ENCODE measurements at places on chromosomes 5 and 9.

DNA sequence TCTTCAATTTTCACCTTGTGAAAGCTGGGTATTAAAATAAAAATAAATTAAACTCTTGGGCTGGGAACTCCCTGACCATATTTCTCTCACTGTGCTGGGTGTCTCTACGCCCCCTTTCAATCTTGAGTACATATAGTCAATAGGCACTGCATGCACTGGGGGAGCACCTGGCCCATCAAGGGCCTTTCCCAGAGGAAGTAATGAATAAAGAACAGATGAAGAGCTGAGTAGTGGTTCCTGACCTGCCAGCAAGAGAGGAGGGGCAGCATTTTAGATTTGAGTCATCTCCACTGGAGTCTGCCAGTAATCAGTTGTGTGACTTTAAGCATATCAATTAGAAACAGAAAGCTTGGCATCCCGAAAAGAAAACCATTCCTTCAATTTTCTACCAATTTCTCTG, 6.2 kb downstream of the MAPKAP1 start:
- no peak for DNase-seq

- no peak for DNase-seq
Measured at GRCh38 chr5:168007286-168007685, 284.2 kb upstream of the WWC1 start.

GRCh38 chr9:89747596-89747995, 142.8 kb downstream of the GADD45G start:
- no peak for DNase-seq

DNA sequence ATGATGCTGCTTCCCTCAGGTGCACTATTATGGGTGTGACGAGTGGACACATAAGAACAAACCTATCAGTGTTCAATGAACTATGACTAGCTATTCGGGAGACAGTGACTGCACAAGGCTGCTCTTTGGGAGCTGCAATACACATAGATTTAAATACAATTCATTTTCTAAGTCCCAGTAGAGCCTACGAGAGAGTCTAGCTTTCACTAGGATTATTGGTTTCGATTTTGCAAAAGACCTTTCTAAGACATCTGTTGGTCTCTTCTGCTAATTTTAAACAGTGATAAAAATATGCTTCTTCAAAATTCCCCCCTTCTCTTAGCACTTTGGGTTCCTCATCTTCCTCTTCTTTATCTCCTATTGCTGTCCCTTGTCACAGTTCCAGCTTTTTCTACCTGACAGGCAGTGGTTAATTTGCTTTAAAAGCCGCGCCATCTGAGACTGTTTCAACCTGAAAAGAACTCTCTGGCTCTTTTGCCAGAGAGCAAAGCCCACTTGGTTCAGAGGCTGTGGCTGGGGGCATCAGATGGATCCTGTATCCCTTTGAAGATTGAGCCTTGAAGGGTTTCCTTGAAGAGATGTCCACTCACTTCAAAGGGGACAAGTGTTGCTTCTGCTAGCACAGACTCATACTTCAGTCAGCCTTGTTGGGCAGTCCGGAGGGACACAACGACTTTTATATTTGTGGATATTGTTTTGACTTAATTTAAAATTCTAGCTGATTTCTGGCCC, 241.5 kb downstream of the MAN2A1 start:
- no peak for DNase-seq

GRCh38 chr5:72082048-72082447, 25.2 kb upstream of the MAP1B start:
- DNase-seq = no peak

GRCh38 chr5:142828797-142829535, 58.8 kb downstream of the ARHGAP26 start:
- DNase-seq = no peak

DNA sequence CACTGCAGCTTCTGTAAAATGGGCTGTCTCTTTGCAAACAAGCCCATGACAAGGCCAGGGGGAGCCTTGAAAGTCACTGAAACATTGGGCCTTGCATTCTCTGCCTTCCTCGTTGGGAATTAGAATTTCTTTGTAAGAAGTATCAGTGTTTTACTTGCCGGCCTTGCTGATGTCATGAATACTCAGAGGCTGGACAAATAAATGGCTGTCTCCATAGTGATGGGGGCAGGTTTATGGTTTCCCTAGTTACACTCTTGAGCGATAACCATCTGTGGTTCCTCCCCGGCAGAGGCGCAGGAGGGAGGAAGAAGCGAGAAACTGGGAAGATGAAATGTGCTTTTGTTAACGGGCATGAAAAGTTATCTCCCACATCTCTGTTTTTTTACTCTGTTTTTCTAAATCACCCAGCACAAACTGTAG, 272.7 kb upstream of the PANK3 start:
- peak; percentile 92 for DNase-seq

DNA sequence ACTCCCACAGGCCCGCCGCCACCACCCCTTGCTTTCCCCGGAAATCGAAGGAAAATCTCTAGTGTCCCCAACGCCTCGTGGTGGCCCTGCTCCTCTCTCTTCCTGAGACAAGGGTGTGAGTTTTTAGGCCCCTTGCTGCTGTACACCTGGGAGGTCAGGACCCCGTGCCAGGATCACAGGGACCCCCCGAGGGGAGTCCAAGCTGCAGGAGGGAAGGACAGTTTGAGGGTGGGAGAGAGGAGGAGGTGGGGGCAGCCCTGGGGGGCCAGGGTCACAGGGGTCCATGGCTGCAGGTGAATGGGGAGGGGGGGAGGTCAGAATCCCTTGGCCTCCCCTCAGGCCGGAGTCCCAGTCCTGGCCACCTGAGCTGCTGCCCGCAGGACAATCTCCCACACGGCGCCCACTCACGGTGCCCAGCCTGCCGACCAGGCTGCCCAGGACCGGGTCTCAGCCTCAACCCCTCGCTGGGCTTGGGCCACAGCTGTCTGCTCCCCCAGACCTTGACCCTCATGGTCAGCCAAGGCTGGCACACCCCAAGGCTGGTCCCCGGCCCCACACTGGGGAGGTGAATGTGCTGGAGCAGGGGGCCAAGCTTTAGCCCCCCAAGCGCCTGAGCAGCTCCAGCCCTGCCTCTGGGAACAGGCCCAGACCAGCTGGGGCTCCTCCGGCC, 19.9 kb downstream of the TPPP start:
- DNase-seq = no peak

DNA sequence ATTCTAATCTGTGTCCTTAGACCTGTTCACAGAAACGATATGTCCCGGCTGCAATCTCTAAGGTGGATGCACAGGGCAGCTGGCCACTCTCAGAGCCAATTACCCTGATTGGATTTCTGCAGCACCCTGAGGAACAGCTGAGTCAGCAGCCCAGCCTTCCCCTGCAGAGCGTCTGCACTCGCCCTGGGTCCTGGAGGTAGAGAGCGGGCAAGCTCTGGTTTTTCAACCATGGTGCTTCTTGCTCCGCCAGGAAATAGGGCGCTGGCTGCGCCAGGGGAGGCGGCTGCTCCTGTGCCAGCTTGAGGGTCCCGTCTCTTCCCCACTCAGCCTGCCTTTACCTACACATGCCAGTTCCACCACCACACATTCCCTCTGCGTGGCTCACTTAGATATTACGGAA, 19.2 kb downstream of the NDUFS6 start:
- DNase-seq = no peak

- DNase-seq = no peak
Measured at GRCh38 chr5:147303251-147303650, 68.4 kb downstream of the STK32A start.

DNA sequence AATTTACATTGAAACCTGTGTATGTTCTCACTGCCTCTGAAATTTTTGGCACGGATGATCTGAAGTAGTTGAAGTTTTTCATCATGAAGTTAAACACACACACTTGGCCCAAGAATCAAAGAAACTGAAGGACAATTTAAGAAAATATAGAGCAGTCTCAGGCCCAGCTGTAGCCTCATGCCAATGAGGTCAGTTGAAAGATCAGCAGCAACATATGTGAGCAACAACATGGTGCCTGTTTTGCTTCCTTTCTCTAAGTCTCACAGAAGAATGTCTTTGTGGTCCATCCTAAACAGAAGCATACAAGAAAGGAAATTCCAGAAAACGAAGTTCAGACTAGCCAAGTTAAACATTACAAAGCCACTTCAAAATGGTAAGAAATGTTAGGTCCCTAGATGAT, 1737.2 kb downstream of the MAT2B start:
- no peak for DNase-seq

DNA sequence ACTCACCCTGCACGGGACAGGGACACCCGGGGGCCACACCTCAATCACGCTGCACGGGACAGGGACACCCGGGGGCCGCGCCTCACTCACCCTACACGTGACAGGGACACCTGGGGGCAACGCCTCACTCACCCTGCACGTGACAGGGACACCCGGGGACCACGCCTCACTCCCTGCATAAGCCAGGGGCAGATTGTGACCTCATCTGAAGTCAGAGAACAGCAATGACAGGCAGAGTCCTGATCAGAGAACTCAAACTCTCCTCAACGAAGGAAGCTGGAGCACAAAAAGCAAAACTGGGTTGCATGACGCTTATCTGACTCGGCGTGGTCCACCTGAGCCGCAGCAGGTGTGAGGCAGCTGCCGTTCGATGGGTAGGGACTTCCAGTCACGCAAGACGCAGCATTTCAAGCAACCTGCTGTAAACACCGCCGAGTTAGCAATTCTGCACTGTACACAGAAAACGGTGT, 3.2 kb downstream of the TERT start:
- DNase-seq = no peak

GRCh38 chr5:157080286-157080685, 21.4 kb upstream of the HAVCR1 start:
- no peak for DNase-seq

GRCh38 chr5:22787807-22788206, 65.3 kb downstream of the CDH12 start:
- no peak for DNase-seq

DNA sequence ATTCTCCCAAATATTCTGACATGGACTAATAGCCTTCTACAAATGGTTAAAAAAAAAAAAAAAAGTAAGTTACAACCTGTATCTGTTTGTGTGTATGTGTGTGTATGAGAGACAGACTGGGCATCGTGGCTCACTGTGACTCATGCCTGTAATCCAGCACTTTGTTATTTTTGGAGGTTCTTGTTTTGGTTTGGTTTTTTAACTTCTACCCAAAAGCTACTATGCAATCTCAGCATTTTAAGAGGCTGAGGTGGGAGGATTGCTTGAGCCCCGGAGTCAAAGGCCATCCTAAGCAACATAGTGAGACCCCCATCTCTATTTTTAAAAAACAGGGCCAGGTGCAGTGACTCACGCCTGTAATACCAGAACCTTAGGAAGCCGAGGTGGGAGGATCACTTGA, 17.6 kb upstream of the HAVCR1 start:
- no peak for DNase-seq

DNA sequence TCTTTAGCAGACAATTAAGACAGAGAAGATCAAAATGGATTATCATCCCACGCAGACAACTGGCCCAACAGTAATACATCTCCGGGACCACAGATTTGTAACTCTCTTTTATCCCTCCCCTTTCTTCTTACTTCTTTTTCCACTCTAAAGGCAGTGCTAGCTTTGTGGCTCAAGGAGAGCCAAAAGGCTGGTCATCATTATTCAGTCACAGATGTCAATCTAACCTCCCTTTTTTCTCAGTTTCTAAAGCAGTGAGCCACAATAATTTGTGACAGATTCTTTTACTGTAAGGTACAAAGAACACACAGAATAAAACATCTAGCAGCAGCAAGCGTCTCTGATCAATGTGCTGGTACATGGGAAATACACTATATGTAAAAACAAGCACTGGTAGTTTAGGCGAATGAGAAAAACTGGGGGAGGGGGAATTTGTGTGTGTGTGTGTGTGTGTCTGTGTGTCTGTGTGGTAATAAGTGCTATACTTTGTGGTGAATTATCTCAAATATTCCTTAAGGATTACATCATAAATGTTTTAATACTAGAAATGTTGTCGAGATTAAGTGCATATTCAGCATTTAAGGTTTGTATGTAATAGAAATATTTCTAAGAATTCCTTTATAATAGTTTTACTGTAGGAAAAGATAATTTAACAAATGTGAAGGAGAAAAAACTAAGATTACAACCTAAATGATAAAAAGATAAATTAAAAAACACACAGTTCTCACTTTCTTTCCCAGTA, 140.2 kb downstream of the DENND1A start:
- DNase-seq = peak; percentile 19

DNA sequence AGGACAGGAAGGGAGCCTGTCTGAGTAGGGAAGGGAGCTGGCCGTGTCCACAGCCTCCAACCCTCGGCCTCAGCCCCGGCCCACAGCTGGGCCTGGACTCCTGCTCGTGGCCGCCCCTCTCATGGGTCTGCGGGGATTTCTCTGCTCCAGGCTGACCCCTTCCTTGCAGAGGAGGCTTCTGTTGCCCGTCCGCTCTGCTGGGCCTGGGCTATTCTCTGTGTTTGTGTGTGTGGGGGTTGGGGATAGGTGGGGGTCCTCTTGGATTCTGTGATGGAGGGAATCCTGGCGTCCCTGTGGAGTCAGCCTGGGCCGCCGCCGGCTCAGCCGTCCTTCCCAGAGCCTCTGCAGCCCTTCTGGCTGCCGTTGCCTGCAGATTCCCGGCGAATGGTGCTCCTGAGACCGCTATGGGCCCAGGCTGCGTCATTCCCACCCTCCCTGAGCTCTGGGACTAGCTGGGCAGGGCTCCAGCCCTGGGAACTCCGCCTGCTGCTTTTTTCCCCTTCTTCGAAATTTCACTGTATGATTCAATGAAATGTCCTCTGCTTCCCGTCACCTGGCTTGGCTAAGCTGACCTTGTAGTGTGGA, 64.2 kb downstream of the FGF18 start:
- DNase-seq = peak; percentile 81

- DNase-seq = peak; percentile 37
Measured at GRCh38 chr5:17132444-17133083, 84.9 kb upstream of the BASP1 start.

DNA sequence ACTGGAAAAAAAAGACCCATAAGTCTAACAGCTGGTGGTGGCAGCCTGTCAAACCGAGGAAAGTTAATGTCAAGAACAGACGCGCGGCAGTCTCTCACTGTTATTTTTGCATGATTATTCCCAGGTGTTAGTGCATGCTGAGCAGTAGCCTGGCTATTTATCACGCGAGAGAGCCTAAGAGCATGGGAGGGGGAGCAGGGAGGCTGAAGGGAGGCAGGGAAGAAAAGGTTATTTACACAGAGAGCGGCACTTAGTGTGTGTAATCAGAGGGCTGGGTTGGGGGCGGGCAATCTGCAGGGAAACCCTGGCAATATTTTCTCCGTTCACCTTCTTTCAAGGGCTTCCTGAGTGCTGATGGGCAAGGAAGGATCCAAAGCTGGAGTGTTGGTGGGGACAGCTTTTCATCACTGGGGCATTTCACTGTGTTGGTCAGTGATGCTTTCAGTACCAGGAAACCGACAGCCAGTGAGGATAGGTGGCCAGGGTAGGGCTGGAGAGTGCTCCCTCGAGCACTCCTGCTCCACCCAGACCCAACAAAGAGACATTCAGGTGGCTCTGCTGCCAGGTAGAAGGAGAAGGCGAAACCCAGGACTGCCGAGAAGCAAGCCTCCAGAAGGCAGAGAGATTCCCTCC, 39.6 kb downstream of the ZNF608 start:
- DNase-seq = no peak

- no peak for DNase-seq
Measured at GRCh38 chr5:11520241-11520930, 383.9 kb downstream of the CTNND2 start.

DNA sequence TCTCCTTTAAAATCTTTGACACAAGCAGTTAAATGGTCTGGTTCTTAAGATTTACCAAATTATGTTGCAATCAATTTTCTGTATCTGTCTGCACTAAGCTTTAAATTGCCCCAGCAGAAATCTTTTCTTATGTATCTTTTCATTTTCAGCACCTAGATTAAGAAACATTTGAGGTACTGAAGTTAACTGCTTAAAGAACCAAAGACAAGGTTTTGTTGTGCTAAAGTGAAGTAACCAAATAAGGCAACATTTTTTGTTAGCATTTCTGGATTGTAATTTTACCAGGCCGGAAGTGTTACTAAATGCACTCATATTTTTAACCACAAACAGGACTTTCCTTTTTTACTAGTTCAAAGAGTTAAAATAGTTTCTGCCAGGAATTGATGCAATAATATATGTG, 24.1 kb upstream of the MTAP start:
- DNase-seq = peak; percentile 68

All from amniotic epithelial cell (primary cell).